WTC11 (cell line): ENCODE measurements at places on chromosomes 11 and 22.

GRCh38 chr22:19679522-19680101 lies 34.7 kb upstream of the SEPTIN5 start:
- peak; percentile 91 for DNase-seq

- no peak for DNase-seq
These were observed 29.1 kb upstream of the TECTA start for GRCh38 chr11:121071846-121072450.

DNA sequence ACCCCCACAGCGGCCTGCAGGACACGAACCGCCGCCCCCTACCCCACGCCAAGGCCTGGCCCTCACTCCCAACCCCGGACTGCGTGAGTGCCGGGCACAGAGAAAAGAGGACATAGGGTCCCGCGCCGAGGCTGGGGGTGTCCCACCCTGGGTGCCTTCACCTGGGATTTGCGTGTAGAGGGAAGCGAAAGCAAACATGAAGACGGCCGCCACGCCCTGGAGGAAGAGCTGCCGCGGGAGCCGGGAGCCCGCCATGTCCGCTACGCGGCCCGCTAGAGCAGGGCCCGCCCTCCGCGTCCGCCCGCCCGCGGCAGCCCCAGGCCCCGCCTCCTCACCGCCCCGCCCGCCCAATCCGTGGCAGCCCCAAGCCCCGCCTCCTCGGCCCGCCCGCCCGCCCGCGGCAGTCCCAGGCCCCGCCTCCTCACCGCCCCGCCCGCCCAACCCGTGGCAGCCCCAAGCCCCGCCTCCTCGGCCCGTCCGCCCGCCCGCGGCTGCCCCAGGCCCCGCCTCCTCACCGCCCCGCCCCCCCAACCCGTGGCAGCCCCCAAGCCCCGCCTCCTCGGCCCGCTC lies at the start of gene LMF2:
Gene LMF2 (minus strand): TSS at position 282 of the 570 bp plus-strand sequence. CDS start 27 bp downstream, at position 255.
- peak; percentile 90 for DNase-seq

DNA sequence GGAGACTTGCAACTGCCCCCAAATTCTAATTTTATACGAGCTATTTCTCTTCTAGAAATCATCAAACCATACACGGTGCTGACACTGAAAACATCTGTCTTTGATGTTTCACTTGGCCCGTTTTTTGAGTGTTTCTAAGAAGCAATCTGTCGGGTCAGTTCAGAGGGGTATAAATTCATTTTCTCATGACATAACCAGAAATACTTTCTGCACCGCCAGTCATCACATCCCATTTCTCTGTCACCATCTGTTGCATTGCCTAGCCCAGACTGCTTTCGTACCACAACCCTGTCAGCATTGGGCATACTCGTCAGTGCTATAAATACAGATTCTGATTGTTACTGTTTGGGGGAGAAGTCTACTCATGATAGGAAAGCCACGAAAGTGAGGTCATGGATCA lies 63.1 kb upstream of the CCDC90B start:
- DNase-seq = no peak

DNA sequence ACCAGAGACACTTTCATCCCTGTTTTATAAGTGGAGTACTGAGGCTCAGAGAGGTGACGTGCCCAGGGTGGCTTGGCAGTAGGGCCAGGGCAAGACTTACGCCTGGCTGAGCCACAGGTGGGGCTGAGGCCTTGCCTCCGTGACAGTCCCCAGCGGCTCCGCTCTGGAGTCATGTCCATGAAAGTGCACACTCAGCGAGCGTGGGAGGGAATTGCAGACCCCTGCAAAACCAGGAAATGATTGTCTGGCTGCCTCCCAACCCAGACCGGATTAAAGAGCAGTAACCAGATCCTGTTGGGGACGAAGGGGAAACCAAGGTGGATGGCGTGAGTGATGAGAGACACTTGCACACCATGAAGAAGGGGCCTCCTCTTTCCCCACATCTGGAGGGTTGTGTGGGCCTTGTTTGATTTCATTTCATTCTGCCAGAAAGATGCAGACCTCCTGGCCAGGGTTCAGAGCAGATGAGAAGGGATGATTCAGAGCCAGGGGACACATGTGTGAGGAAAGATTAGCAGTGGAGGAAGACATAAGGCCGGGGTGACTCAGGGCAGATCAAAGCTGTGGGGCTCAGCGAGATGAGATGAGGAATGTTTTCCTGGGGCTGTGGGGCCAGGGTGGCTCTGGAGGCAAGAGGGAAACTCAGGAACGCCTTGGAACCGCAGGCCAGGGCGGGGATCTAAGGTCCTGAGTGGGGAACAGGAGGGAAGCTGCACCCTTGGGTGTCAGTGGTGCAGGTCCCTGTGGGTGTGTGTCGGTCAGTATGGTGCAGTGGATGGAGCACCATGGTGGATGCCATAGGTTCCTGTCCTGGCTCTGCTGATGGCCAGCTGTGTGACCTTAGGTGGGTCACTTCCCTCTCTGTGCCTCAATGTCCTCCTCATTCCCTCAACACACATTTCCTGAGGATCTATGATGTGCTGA lies 29.9 kb upstream of the LRRC32 start:
- no peak for DNase-seq

GRCh38 chr11:10886652-10887250 lies 28.9 kb upstream of the ZBED5 start:
- DNase-seq = no peak

- no peak for DNase-seq
These were observed at the start of gene SAA2 for GRCh38 chr11:18248561-18248960. Gene SAA2 (minus strand): TSS chr11:18248668. CDS start chr11:18248011, 657 bp downstream.

DNA sequence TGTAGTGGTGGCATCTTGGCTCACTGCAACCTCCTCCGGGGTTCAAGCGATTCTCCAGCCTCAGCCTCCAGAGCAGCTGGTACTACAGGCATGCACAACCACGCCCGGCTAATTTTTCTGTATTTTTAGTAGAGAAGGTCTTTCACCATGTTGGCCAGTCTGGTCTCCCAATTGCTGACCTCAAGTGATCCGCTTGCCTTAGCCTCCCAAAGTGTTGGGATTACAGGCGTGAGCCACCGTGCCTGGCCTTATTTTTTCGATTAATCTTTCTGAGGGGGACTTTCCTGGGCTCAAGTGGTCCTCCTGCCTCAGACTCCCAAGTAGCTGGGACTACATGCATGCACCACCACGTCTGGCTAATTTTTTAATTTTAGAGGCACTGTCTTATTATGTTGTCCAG lies 5.6 kb downstream of the SNU13 start:
- no peak for DNase-seq

DNA sequence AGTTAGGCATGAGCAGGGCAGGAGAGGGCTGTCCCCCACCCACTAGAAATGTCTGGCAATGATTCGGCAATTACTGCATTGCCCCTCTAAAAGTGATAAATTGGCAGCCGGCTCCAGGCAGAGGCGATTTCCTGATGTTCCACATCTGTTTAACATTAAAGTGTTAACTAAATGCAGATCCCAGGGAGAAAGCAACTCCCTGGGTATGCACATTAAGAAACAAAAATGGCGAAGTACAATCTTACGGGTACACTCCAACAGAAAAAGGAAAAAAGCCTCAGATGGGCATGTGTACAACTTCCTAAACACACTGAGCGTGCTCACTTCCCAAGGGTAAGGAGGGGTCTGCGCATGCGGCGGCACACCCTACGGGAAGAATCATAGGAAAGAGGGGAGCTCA lies 314.4 kb downstream of the CASP12 start:
- DNase-seq = no peak

GRCh38 chr11:131867457-131868257 lies 497.2 kb downstream of the NTM start:
- DNase-seq = peak; percentile 79

DNA sequence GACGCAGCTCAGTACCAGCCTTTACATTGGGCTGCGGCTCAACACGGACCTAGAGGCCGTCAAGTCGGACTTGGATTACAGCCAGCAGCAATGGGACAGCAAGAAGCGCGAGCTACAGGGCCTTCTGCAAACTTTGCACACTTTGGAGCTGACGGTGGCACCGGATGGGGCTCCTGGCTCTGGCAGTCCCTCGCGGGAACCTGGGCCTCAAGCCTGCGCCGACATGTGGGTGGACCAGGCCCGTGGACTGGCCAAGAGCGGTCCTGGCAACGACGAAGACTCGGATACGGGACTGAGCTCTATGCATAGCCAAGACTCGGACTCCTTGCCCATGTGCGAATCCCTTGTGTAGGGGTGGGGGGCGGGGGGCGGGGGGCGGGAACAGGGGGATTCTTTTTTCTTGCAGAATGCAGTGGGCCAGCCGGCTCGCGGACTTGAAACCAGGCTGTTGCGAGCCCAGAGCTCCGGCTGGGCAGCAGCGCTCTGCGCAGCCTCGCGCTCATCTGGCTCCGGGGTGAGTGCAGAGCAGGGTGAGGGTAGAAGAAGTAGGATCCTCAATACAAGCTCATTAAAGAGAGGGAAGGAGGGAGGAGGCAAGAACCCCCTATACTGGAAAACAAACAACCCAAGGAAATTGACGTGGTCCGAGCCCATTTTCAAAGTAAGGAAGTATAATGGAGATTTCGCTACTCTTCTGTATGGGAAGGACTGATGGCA lies 1.8 kb downstream of the RASSF10 start:
- DNase-seq = peak; percentile 47

- DNase-seq = no peak
These were observed 118.8 kb downstream of the RRAS2 start for GRCh38 chr11:14240221-14240620.

DNA sequence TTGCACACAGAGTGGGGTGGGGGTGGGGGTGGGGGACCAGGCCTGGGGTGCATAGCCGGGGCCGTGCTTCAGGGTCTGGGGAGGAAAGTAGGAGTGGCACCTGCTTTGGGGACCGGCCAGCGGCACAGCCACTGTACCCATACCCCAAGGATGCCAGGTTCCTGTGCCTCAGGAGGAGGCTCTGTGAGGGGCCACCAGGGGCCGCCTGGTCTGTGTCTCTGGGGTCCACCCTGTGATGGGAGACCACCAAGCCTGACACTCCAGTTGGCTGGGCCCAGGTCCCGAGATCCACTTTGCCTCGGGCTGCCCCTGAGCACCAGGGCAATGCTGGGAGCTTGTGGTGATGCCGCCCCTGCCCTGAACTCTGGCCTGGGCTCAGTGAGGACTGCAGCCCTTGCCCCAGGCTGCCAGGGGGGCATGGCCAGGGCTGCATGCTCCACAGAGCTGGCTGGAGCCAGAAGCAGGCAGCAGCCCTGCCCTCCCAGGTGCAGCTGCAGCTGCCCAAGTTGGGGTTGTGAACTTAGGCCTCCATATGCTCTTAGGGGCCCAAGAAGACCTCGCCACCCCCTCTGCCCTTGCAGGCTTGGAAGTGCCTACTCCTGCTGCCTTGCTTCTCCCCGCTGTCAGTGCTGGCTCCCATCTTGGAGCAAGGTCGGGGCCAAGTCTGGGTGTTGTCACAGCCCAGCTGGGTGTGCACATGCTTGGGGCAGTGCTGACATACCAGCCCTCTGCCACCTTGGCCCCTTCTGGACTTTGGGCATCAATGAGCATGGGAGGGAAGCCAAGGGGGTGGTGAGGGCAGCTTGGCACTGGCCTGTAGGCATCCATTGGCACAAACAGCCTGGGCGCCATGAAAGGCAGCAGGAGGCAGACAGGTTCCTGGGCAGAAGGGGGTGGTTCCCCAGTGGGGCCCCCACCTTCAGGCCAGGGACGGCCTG lies 123.3 kb upstream of the THY1 start:
- no peak for DNase-seq

DNA sequence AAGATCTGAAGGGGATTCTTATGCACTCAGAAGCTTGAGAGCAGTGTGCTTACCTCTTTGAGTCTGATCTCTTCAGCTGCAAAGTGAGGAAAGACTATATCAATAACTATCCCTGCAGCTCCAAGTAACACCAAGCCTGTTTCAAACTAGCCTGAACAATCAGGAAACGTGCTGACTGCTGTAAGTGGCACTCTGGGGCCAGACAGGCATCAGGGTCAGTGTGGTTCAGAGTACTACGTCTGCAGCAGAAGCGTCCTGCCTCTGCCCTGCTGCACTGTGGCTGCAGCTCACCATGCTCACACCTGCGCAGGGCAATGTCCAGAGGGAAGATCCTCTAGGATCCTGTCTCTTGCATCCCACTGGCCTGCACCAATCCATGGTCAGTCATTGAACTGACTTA lies 25.5 kb upstream of the LINC01488 start:
- no peak for DNase-seq

DNA sequence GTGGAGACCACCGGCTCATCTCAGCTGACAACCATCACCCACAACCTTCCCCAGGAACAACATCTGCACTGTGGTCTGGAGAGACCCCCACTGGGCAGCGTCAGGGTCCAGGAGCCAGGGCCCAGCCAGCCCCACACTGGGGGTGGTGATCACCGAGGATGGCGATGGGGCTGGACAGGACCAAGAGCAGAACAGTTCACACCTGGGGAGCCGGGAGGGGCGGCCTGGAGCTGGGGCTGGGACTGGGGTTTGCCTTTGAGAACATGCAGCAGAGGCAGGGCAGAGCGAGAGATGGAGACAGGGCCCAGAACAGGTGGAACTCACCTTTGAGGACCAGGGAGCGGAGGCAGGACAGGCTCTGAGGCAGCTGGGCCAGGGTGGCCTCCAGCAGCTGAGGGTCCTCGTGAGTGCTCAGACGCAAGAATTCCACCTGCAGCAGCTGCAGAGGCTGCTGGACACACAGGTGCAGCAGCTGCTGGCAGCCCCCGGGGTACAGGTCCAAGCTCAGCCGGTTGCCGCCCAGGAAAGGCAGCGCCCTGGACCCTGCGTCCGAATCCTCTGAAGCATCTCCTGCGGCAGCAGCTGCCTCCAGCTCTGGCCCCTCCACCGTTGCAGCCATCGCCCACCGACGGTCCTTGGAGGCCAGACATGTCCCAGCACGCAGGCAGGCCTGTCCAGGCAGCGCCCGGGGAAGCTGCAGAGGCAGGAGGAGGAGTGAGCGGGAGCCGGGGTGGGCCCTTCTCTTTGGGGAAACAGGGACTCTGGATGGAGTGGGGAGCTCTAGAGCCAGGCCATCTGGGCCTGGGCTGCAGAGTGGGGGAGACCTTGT lies 1.0 kb downstream of the PIDD1 start:
- DNase-seq = no peak

GRCh38 chr22:48153726-48154125 lies 1391.3 kb downstream of the TBC1D22A start:
- DNase-seq = no peak

- no peak for DNase-seq
These were observed 15.3 kb upstream of the CDC42BPG start for GRCh38 chr11:64859542-64860414.

DNA sequence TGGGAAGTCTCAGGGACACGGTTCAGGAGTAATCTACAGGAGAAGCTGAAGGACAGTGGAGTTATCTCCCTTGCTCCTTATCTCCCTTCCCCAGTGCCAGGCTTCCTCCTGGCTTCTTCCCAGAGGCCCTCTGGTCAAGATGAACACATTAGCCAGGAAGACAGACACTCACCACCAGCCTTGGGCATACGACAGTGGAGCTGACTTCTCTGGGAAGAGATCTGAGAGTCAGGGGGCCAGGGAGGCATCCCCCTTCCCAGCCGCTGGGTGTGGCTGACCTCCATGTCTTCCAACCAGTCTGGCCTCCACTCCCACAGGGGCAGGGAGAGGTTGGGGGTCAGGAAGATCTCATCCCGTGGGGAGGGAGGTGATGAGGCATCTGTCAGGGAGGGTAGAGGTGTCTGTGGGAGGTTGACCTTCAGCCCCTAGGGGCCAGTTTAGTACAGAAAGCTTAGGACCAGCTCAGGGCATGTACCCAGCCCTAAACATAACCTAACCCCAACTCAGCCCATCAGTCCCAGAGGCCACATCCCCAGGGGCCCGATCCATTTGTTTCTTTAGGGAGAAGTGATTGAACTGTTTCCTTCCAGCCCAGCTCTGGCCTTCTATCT lies 12.7 kb downstream of the ROBO4 start:
- no peak for DNase-seq
